ENCODE measurements at places on chromosomes 1 and 21.

GRCh38 chr1:37676281-37677142, 15.8 kb upstream of the CDCA8 start:
- no peak for DNase-seq

DNA sequence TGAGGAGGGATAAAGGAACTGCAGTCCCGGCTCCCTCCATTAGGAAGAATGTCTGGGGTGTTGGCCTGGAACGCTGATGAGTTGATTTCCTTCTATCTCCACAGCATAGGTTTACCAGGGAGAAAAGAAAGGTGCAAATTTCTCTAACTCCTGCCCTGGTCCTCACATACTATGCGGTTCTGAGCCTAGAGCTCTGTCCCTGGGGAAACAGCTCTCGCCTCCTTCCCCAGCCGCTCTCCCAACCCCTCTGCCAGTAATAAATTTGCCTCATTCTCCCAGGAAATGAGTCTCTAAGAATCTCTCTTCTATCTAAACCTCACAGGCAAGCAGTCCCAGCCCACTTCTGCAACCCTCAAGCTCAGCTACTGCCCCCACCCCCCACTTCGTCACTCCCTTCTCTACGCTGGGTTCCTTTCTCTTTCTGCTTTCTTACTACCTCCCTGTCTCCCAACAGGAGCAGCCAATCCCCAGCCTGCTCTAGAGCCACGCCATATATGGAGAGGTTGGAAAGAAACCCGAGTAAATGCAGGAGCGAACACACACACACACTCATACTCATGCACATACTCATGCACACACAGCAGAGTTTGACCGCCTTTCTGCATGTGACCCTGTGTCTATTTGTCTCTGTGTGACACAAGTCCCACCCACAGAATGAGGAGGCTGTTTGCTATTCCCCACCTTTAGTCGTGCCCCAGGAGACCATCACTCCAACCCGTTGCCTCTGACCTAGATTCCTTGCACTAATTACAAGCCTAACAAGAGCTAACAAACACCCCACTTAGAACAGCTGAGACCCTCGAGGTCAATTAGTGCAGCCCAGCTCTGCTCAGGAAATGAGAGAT, 13.4 kb downstream of the PLEKHO1 start:
- no peak for DNase-seq

GRCh38 chr1:102015728-102016127, 19.0 kb upstream of the OLFM3 start:
- DNase-seq = no peak

GRCh38 chr21:45079351-45079750, 5.0 kb downstream of the ADARB1 start:
- DNase-seq = no peak

Measured in CMK (cell line).